ENCODE measurements at places on chromosomes 1 and 21. TPM values are rescaled to one million over a fixed set of nuclear protein-coding genes. Genes with fewer than 3 reads are reported as not detected.

- peaks cover 17% of the 10 kb centered on the region for H3K4me1 ChIP-seq
- peak overlapping the region; percentile 88 for H3K27ac ChIP-seq
- DNase-seq: peak; percentile 67
- peak overlapping the region; percentile 86 for H3K4me3 ChIP-seq
Measured at GRCh38 chr1:147669469-147670318, 630 bp downstream of the ACP6 start.

DNA sequence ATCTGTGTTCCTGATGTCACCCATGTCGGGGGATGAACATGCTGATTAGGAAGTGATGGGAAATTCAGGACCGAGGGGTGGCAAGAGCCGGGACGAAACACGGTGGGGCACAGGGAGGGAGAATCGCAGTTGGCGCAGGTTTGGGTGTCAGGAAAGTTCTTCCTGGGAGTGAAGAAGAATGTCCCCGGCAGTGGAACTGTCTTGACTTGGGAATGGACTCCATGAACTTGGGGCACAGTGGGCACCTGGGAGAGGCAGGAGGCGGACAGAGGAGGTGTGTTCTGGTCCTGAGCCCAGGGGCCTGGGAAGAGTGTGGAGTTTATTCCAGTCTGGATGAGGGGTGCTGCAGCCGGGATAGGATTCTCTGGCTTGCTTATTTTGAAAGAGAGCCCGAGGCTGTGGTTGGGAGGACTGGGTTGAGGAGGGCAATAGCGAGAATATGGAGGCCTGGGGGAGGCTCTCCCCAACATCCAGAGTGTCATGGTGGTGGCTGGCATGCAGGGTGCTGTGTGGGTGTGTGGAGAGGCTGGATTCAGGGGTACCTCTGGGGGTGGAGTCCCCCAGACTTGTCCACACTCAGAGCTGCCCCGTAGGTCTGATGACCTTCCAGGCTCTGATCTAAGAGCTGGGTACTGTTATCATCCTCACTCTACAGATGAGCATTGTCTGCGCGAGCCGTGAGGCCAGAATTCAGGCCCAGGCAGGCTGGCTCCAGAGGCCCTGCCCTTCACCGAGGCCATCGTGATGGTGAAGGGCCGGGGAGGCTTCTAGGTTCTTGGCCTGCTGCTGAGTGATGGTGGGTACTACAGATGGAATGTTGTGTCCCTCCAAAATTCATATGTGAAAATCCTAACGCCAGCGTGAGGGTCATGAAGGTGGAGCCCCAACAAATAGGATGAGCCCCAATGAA, 274.5 kb upstream of the C1orf174 start:
- no peak overlapping the region for H3K4me3 ChIP-seq
- H3K36me3 ChIP-seq: no peaks in the 10 kb centered on the region
- DNase-seq: no peak
- peaks cover 9% of the 10 kb centered on the region for H3K27me3 ChIP-seq

AVPR1B gene
- total RNA-seq: not detected

DNA sequence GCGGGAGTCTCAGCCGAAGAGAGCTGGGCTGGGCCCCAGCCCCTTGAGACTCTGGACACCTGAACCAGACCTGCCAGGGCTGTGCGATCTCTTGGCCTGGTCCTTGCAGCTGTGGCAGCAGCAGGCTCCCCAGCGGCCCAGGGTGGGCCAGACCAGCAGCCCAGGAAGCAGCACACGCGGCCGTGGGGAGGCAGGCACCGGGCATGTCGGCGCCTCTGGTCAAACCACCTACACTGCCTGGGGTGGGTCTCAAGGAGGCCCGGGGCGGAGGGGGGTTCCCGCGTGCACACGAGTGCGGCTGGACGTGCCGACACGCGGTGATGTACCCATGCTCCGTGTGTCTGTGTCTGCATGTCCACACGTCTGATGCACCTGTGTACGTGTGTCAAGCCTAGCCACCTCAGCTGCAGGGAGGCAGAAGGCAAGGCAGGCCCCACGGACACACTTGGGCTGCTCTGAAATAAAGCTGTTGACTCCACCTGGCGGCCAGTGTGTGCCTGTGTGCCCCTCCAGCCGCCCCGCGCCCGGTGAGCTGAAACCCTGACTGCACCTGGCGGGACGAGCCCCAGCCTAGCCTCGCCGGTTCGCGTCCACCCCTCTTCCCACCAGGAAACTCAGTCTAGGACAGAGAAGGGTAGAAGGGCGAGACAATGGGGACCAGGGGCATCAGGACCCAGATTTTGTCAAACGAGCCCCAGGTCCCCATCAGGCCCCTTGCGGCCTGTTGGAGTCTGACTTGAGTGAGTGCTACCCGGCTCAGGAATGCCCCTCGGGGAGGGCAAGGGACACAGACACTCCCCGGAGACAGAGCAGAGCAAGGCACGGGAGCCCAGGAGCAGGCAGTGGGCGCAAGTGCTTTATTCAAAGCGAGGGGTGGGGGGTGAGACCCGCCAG, 11.6 kb downstream of the SCNN1D start:
- no peaks in the 10 kb centered on the region for H3K36me3 ChIP-seq
- no peaks in the 10 kb centered on the region for H3K27me3 ChIP-seq
- no peak overlapping the region for H3K27ac ChIP-seq
- H3K4me3 ChIP-seq: no peak overlapping the region
- peak; percentile 74 for DNase-seq
- no peaks in the 10 kb centered on the region for H3K4me1 ChIP-seq

OR2L3 gene
- not detected for total RNA-seq
